ENCODE measurements at places on chromosomes 16 and 17. TPM values are rescaled to one million over a fixed set of nuclear protein-coding genes. Genes with fewer than 3 reads are reported as not detected.

DNA sequence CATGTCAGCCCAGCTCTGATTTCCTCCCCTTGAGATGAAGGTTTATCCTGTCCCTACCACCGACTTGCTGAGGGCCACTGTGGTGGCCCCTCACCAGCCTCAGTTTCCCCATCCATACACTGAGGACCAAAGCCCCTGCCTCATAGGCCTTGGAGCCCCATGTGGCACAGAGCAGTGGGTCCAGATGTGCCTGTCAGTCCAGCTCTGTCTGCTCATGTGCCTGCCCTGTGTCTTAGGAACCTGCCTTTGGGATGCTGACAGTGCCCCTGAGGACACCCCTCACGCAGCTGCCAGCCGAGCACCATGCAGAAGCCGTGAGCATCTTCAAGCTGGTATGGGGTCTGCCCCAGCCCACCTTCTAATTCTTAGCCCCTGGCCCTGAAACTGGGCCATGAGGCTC is 35.7 kb downstream of the MYO15A start:
- DNase-seq = no peak

DNA sequence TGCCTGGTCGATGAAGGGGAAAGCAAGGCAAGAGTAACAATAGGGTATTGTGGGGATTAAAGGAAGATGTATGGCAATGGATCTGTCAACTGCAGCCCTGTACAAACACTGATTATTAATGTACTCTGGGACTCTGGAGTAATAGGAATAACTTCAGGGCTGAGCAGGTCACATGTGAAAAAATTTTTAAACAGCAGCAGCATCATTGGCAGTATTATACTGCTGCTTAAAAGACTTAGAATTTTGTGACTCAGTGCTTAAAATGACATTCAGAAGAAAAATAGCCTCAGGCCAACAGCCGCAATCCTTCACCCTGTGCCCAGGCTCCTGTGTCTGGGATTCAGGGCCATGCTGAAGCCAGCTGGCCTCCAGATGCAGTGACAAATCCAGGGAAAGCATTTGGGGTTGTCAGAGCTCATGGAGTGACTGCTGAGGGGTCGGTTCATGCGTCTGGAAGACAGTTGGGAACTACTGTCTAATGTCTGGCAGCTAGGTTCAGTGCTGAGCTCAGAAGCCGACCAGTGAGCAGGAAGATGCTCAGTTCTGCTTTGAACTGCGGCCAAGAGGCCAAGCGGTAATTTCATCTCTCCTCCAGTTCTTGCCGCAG is 22.2 kb downstream of the TEX2 start:
- no peak for DNase-seq

GRCh38 chr17:17871913-17872312 is 35.1 kb upstream of the SREBF1 start:
- no peak for DNase-seq

Gene ITGAX
- total RNA-seq = 0.70 TPM

Gene OTOP3
- not detected for total RNA-seq

Gene SERPINF2
- 9.6 TPM for total RNA-seq

Gene PRRT2
- 2.5 TPM for total RNA-seq

Data from Peyer's patch (tissue), 4 donors.